ENCODE measurements at places on chromosomes 12 and 14. TPM values are rescaled to one million over a fixed set of nuclear protein-coding genes. Genes with fewer than 3 reads are reported as not detected.

Gene TMEM229B
- 1.4 TPM for total RNA-seq

Gene PTPRR
- not detected for total RNA-seq

Gene SIX4
- 0.51 TPM for total RNA-seq

Gene NR1H4
- 0.34 TPM for total RNA-seq

All from dermis blood vessel endothelial cell (primary cell).